SK-MEL-5 (cell line): ENCODE measurements at places on chromosomes 7 and 10. TPM values are rescaled to one million over a fixed set of nuclear protein-coding genes. Genes with fewer than 3 reads are reported as not detected.

GRCh38 chr7:141460781-141461715, 90.2 kb upstream of the AGK start:
- DNase-seq, result no peak

DNA sequence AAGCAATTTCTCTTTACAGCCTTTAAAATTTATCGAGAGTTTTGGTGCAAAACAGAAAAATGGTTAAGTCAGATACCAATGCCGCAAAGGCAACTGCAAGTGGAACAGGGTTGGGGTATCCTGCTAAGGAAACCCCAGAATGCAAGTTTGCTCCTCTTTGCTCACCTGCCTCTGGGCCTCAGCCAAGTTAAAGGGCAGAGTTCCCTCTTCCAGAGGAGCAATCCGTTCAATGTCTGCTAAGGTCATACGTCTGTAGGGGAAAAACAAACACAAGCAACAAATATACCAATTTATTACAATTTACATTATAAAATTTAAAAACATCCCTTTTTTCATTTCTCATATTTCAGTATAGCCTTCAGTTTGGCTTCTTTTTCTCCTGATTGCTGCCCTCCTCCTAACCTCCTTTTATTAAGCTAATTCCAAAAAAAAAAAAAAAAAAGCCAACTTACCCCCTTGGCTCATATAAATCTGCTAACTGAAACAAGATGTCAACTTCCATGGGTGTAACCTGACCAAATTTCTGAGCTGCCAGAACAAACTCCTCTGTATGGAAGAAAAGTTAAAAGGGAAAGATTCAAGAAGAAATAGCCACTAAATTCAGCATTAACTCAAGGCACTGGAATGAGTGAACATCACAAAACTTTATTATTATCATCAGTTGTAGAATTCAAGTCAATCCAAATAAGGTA, 132.6 kb downstream of the SLC25A13 start:
- DNase-seq, result no peak

DNA sequence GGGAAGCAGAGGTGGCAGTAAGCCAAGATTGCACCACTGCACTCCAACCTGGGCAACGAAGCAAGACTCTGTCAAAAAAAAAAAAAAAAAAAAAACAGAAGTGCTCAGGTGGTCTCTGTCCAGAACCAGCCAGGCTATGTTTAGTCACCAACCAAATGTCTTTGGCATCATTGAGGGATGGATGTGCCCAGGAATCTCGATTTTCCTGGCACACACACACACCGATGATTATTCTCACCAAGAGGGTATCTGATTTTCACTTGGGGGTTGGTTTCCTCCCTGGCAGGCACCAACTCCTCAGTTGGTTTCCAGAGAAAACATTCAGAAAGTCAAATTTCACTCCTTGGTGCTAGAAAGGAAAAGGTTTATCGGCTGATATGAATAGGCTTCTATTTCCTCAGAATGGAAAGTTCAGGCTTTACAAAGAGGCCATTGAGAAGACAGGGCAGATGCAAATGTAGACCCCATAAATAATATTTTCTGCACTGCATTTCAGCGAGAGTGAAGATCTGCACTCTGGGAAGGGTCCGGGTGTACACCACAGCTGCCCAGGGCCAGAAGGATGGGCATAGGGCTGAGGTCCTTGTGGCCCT, 154.8 kb downstream of the TNS3 start:
- peak; percentile 84 for DNase-seq

- no peak for DNase-seq
Measured at GRCh38 chr10:69681436-69681835, 51.4 kb downstream of the FAM241B start.

DNA sequence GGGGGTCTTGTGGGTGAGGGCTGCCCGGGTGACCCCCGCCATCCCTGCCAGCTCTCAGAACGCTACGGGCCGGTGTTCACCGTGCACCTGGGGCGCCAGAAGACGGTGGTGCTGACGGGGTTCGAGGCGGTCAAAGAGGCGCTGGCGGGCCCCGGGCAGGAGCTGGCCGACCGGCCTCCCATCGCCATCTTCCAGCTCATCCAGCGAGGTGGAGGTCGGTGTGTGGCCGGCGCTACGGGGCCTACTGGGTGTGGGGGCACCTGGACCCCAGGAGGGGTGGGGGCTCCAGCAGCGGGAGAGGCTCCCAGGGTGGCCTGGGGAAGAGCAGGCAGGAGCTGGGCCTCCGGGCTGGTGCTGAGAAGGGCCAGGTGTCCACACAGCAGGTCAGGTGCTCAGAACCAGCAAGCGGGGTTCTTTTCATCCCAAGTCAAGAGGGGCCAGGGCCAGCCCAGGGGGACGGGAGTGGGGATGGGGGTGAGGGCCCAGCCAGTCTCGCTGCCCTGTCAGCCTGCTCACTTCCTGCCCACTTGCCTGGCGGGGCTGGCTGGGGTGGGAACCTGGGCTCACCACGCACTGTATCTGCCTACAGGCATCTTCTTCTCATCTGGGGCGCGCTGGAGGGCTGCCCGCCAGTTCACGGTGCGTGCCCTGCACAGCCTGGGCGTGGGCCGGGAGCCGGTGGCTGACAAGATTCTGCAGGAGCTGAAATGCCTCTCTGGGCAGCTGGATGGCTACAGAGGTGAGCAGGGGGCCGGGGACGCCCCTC, 1.6 kb downstream of the CYP2W1 start:
- no peak for DNase-seq

GRCh38 chr7:30479202-30480120, 877 bp upstream of the NOD1 start:
- peak; percentile 45 for DNase-seq

DNA sequence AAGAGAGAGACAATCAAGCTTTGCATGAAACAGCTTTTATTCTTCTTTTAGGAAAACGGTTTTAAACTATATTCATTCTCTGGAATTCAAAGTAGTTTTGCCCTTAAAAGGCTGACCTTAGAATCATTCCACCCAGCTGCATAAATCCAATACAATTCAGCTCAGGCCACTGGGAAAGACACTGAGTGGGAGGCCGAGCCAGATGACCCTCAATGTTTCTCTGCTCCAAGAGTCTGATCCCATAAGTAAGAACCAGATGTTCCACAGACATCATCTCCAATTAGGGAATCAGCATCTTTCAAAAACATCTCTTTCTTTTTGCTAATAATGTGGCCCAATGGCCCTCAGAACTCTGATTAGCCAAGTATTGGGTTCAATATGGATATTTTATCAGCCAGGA, 26.1 kb downstream of the CREB3L2 start:
- no peak for DNase-seq

DNA sequence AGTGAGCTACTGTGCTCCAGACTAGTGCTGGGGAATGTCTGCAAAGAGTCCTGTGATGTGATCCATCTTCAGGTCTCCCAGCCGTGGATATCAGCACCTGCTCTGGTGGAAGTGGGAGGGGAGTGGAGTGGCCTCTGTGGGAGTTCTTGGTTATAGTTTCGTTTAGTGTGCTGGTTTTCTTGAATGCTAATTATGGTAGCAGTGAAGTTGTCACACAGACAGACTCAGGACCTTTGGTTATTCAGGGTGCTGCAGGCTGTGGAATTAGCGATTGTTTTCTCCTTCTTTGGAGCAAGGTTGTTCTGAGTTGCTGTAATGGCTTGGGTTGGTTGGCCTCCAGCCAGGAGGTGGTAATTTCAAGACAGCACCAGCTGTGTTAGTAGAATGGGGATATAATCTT, 132.7 kb upstream of the HGF start:
- DNase-seq, result no peak

GRCh38 chr10:124025660-124026588, 67.5 kb downstream of the CHST15 start:
- peak; percentile 22 for DNase-seq

DNA sequence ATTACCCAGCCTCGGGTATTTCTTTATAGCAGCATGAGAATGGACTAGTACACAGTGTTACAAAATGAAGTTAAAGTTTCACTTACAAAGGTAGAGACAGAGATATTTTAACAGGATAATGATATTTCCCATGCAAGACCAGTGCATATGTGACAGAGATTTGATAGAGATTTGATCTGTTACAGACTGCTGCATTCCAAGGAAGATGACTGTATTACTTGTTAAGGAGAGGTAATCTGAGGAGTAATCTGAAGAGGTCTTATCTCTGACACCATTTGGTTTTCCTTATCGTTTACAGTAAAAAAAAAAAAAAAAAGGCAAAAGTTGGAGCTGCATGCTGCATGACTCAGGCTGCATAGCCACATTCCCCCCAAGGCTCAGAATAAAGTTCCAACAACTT, 289.6 kb downstream of the POM121L12 start:
- DNase-seq, result no peak

GRCh38 chr7:30476459-30477145, 2.0 kb downstream of the NOD1 start:
- no peak for DNase-seq

GRCh38 chr10:1552881-1553670, 184.2 kb downstream of the ADARB2 start:
- DNase-seq, result no peak

DNA sequence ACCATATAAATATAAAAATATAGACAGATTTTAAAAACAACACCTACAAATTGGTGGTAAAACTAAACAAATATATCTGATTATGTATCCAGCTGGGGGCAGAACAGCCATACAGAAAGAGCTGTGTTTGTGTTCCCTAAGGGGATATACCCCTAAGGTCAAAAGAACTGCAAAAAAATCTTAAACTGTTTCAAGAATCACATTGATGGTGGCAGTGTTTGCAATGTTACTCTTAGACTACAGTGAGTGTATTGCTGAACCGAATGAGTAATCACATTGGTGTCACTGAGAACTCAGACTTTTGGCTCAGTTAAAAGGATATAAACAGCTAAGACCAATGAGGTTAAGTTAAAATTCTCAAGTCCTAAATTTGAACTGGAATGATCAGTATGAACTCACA, 27.1 kb upstream of the PTPRN2 start:
- no peak for DNase-seq

DNA sequence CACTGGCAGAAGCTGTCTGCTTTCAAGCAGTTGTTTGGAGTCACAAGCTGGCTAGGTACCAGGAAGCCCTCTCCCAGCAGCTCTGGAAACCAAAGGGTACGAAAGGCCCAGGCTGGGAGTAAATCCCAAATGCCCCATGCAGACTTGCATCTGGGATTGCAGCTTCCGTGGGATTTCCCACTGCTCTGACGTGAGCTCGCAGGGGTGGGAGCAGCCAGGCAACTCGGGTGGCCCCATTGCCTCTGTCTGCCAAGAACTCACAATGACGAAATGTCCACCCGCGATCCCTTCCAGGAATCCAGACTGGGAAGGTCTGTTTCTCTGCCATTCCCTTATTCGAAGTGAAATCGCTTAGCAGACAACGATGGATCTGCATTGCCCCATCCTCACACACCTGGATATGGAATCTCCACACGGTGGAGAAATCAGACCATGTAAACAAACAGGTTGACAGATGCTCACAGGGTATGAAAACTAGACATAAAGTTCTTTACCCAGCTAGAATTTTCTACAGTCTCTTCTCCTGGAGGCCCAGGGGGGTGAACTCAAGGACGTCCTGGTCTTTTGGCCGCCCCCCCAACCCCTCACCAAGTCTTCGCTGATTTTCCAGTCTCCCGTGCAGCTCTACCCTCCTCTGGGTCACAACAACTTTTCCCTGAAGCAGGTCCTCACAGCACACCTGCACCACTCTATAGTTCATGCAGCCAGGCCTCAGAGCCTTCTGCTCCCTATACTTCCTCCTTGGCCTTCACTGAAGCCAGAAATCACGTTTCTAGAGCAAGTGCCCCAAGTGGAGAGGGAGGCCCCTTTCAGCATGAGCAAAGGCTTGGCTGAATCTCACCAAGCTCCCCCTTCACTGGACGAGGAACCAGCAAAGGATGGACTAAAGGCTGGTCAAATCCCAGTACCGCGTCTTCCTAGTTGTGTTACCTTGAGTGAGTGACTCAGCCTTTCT, 20.0 kb downstream of the SH3PXD2A start:
- DNase-seq, result no peak

GRCh38 chr7:115113776-115114175, 191.9 kb downstream of the MDFIC start:
- no peak for DNase-seq

- no peak for DNase-seq
Measured at GRCh38 chr7:77913977-77914607, 115.5 kb downstream of the PHTF2 start.

GRCh38 chr10:81096558-81096957, 558.9 kb downstream of the SH2D4B start:
- DNase-seq, result no peak

DNA sequence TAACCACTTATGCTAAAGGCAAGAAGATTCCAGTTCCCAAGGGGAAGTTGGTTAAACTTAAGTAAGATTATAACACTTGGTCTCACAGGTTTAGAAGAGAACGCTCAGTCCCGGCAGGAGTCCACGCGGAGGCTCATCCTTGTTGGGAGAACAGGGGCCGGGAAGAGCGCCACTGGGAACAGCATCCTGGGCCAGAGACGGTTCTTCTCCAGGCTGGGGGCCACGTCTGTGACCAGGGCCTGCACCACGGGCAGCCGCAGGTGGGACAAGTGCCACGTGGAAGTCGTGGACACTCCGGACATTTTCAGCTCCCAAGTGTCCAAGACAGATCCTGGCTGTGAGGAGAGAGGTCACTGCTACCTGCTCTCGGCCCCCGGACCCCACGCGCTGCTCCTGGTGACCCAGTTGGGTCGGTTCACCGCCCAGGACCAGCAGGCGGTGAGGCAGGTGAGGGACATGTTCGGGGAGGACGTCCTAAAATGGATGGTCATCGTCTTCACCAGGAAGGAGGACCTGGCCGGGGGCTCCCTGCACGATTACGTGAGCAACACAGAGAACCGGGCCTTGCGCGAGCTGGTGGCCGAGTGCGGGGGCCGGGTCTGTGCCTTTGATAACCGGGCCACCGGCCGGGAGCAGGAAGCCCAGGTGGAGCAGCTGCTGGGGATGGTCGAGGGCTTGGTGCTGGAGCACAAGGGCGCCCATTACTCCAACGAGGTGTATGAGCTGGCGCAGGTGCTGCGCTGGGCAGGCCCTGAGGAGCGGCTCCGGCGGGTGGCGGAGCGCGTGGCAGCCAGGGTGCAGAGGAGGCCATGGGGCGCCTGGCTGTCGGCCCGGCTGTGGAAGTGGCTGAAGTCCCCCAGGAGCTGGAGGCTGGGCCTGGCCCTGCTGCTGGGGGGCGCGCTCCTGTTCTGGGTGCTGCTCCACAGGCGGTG, 3.8 kb downstream of the GIMAP1 start:
- DNase-seq, result no peak

DNA sequence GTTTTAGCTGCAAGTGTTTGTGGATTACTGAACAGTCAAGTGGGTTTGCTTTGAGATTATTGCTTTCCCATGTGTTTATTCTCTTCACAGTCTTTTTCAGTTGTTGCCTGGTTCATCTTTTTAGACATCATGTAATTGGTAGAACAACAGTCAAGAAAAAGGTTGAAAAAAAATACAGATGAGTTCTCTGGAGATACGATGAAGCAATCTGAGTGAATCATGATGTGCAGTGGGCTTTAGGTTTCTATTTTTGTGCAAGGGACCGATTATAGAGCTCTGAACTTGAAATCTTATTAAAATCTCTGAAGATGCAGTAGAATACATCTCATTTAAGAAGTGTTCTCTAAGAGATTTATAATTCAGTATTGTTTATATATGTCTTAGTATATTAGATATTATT, 145.7 kb downstream of the SDK1 start:
- no peak for DNase-seq

Gene NOM1
- 15.9 and 17.9 TPM in 2 replicates for total RNA-seq

Gene COL13A1
- 0.11 TPM in 1 of 2 replicates, not detected in the other for total RNA-seq

Gene GIMAP7
- total RNA-seq, result not detected in 2 replicates

Gene ITPRID1
- not detected in 2 replicates for total RNA-seq
